ENCODE measurements at places on chromosomes 3 and 15. TPM values are rescaled to one million over a fixed set of nuclear protein-coding genes. Genes with fewer than 3 reads are reported as not detected.

- no peak overlapping the region for H3K4me3 ChIP-seq
- H3K4me1 ChIP-seq: peaks cover 12% of the 10 kb centered on the region
- no peaks in the 10 kb centered on the region for H3K36me3 ChIP-seq
- H3K27ac ChIP-seq: no peak overlapping the region
Measured at GRCh38 chr15:47383801-47384200, 333.5 kb upstream of the SEMA6D start.

GRCh38 chr3:121592856-121593702, at the start of gene FBXO40:
TSS of gene FBXO40 (plus strand) at chr3:121593379. CDS start at chr3:121620576, 27,197 bp downstream.
- no peaks in the 10 kb centered on the region for H3K36me3 ChIP-seq
- no peak within 1 kb of the TSS for H3K4me3 ChIP-seq
- no peak for DNase-seq

GRCh38 chr15:76368122-76368621, 31.6 kb downstream of the ISL2 start:
- H3K36me3 ChIP-seq: peaks cover 7% of the 10 kb centered on the region
- peaks cover 7% of the 10 kb centered on the region for H3K4me1 ChIP-seq
- no peak overlapping the region for H3K27ac ChIP-seq
- H3K27me3 ChIP-seq: no peaks in the 10 kb centered on the region

ZNF501 gene
- 1.7 TPM for total RNA-seq

CLEC3B gene
- 47.1 TPM for total RNA-seq

DNA sequence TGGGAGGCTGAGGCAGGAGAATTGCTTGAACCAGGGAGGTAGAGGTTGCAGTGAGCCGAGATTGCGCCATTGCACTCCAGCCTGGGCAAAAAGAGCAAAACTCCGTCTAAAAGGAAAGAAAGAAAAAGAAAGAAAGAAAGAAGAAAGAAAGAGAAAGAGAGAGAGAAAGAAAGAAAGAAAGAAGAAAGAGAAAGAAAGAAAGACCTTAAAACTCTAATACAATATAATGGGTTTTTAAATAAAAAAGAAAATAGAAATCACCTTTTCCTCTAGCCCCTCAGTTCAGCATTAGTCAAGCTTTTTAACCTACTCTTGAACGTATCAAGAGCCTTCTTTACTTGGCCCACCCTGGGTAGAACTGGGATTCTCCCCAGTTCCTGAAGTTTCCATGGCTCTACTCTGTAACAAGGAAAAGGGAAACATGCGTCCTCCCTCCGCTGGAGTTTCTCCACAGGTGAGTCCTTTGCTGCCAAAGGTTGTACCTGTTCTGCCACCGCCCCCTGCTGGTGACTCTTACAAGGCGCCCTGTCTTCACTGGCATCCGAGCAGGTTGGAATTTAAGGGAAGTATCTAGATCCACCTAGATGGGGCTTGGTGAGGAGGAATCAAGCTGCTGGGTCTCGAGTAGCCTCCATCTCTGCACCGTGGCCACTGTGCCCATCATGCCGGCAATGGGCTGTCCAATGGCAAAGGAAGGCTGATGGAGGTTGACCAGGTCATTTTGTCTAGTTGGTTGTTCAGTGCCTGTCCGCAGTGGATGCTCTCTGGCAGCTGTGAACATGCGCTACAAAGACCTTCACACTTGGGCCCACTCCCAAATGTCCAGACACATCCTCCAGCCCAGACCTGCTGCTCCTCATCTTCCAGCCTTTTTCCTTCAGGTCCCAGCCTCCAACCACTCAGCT, 20.6 kb upstream of the EPHB3 start:
- no peak overlapping the region for H3K4me3 ChIP-seq
- H3K27ac ChIP-seq: no peak overlapping the region
- peaks cover 82% of the 10 kb centered on the region for H3K27me3 ChIP-seq
- no peaks in the 10 kb centered on the region for H3K36me3 ChIP-seq

CFAP100 gene
- not detected for total RNA-seq

MLH1 gene
- total RNA-seq: 32.6 TPM

FES gene
- total RNA-seq: 2.4 TPM

GRCh38 chr3:139521144-139521543, 18.4 kb downstream of the RBP1 start:
- H3K4me3 ChIP-seq: no peak overlapping the region
- H3K4me1 ChIP-seq: no peaks in the 10 kb centered on the region
- H3K36me3 ChIP-seq: peaks cover 5% of the 10 kb centered on the region

DNA sequence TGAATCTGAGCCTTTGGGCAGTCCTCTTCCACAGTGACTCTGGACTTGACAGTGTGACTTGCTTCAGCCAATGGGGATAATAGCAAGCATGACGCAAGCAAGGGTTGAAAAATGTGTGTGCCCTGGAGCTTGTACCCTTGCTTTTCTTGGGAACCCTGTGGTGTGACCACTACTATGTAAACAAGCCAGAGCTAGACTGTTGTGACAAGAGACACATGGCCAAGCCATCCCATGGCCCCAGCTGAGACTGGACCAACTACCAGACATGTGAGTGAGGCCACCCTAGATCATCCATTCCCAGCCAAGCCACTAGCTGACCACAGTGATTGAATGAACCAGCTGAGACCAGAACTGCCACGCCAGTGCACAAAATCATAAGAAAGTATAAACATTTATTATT, 11.8 kb downstream of the MYO1E start:
- H3K27me3 ChIP-seq: no peaks in the 10 kb centered on the region
- H3K36me3 ChIP-seq: peaks cover 7% of the 10 kb centered on the region
- no peak overlapping the region for H3K4me3 ChIP-seq
- DNase-seq: no peak

PRR20G gene
- total RNA-seq: not detected

- H3K27me3 ChIP-seq: no peaks in the 10 kb centered on the region
- no peak overlapping the region for H3K27ac ChIP-seq
- H3K4me1 ChIP-seq: peaks cover 24% of the 10 kb centered on the region
- H3K36me3 ChIP-seq: no peaks in the 10 kb centered on the region
- no peak overlapping the region for H3K4me3 ChIP-seq
Measured at GRCh38 chr15:62904041-62904910, 138.3 kb upstream of the TPM1 start.

Data from chondrocyte (in vitro differentiated cells).